ENCODE measurements at places on chromosomes 6 and 20.

GRCh38 chr20:40956542-40957264, 71.9 kb upstream of the TOP1 start:
- DNase-seq: no peak

GRCh38 chr6:12656906-12657305, 59.7 kb upstream of the PHACTR1 start:
- DNase-seq: no peak

- DNase-seq: no peak
Measured at GRCh38 chr6:37039958-37040357, 34.5 kb downstream of the FGD2 start.

- DNase-seq: no peak
Measured at GRCh38 chr6:140923048-140923447, 1209.7 kb upstream of the GJE1 start.

- no peak for DNase-seq
Measured at GRCh38 chr6:12941422-12941821, 224.9 kb downstream of the PHACTR1 start.

DNA sequence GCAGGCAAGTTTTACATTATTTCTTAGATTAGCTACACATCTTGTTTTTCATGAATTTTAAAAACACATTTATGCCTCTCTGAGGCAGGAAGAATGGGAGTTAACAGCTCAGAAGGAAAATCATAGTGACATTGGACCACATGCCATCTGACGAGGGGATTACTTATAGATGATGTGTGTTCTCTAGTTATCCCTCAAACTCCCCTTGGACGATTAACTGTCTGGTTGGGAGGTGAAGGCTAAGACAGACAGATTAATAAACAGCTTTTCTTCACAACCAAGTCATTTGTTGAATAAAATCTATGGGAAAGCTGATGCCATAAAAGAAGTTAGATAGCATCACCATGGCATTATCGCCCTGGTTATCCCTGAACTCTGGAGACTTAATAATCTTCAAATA, 80.0 kb upstream of the PREP start:
- no peak for DNase-seq

DNA sequence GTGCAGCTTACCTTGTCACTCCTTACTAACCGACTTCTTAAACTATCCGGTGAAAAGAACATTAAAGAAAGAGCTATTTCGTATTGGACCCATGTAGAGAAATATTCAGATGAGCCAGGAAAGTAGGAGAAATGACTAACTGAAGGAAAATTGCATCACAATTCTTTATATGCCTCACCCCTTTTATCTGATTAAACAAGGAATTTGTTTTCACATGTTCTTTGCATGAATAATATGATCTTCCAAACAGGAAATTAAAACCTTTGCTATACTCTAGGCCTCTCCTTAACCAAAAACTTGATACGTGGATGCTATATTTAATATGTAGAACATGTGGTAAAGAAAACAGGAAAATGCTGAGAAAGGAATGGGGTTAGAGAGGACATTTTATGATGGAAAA, 41.9 kb upstream of the LRRC1 start:
- DNase-seq: no peak

GRCh38 chr6:76587271-76587670, 514.8 kb upstream of the IMPG1 start:
- DNase-seq: no peak

DNA sequence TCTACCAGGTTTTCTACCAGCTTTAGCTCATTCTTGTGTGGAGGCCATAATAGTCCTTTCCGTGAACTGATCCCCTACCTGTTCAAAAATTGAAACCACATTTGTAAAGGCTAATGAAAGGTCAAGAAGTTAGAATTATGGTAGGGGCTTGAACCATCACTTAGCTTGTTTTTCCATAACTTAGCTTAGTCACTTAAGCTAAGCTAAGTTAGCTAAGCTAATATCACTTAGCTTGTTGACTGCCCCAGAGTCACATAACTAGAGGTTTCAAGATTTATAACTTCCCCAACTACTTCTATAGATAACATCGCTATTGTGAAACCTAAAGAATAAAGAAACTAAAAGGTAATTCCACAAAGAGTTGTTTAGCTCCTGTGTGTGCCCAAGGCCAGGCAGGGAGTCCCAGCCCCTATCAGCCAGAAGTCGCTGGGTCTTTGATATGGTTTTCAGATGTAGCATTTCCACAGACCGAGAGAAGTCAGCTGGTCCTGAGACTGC, 131.8 kb downstream of the VEGFA start:
- no peak for DNase-seq

Measured in central memory CD4-positive, alpha-beta T cell (primary cell).